Bone marrow (tissue), 2 donors: ENCODE measurements at places on chromosomes 3 and 15.

DNA sequence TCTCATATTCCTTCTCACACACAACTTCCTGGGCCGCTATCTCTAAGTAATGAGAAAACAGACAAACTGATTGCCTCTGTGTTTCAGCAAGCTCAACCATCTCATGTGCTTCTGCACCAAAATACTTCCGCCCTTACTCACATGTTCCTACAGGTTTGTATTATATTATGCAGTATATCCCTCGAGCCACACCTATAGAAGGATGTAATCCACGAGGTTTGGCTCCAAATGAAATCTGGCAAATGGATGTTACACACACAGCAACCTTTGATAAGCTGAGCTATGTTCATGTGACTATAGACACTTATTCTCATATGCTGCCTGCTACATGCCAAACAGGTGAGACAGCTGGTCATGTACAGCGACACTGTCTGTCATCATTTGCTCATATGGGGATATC lies 22.6 kb downstream of the CCRL2 start:
- no peak for DNase-seq

- no peak for DNase-seq
Observed at GRCh38 chr3:39141171-39141995, 12.0 kb downstream of the CSRNP1 start.

- DNase-seq: no peak
Observed at GRCh38 chr3:115615001-115615814, 8.1 kb upstream of the GAP43 start.

DNA sequence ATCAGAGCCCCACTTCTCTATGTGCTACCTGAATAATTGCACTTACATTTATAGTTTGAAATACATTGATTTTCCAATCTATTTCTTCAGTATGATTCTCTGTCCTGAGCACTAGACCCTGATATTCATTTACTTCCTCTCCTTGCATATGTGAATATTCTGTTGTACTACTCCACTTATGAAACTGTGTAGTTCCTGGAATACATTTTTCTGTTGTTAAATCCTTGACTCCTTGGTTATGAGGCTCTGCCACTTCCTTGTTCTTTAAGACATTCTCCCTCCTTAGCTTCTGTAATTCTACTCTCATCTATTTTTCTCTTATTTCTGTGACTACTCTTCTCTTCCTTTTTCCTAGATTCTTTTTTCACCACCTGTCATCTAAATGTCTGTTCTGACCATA lies 12.9 kb upstream of the MGA start:
- DNase-seq: peak; percentile 37

GRCh38 chr3:61685755-61686154 lies 124.4 kb downstream of the PTPRG start:
- DNase-seq: no peak

GRCh38 chr15:89399238-89400115 lies 64.9 kb upstream of the POLG start:
- DNase-seq: peak; percentile 12

DNA sequence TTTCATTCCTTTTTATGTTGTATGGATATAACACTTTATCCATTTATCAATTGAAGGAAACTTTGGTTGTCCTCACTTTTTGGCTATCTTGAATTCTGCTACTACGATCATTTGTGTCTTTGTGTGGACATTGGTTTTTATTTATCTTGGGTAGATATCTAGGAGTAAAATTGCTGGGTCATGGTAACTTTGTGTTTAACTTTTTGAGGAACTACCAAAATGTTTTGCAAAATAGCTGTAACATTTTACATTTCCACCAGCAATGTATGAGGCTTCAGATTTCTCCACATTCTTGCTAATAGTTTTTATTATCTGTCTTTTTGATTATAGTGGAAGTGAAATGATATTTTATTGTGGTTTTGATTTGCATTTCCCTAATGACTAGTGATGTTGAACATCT lies 55.6 kb downstream of the TLNRD1 start:
- DNase-seq: no peak

DNA sequence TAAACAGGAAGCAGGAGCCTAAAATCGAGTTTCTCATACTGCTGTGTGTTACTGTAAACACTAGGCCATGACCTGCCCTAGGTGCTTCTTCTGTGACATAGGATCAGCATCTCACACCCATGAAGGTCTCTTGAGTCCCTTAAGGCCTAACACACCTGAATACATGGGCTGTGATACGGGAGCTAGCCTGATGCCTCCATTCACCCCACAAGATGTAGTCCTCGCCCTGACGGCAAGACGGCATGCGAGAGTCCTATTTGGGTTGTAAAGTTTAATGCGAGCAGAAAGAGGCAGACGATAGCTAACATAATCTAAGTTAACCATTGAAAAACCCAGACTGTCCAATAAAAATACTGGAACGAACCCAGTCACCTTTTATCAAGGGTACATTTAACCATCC lies 241.1 kb upstream of the ICE2 start:
- no peak for DNase-seq

- peak; percentile 3 for DNase-seq
Observed at GRCh38 chr15:90143166-90143655, 40.9 kb upstream of the IDH2 start.

- DNase-seq: no peak
Observed at GRCh38 chr15:69781411-69782125, 316.1 kb downstream of the TLE3 start.

DNA sequence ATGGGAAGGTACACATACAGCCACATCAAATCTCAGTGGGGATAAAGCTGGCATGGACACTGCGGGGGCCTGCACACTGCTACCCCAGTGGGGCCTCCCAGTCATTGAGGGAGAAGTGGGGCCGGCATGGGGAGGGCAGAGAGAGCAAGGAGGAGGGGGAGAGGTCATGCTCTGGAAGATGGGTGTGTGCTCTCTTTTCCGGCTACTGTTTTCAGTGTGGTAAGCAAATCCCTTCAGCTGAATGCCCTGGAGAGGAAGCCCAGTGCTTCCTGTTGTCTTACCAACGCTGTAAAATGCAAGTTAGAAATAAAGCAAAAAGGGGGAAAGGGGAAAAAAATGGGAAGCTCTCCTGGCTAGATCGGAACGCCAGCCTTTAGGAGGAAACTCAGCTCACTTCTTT lies 30.8 kb downstream of the NRROS start:
- no peak for DNase-seq

GRCh38 chr3:183541738-183542137 lies 13.8 kb downstream of the KLHL6 start:
- peak; percentile 56 for DNase-seq
